Hypothalamus (tissue), 51 donors: ENCODE measurements at places on chromosomes 3 and 15.

GRCh38 chr3:122019493-122019892 is 2.6 kb downstream of the ILDR1 start:
- no peak for DNase-seq

DNA sequence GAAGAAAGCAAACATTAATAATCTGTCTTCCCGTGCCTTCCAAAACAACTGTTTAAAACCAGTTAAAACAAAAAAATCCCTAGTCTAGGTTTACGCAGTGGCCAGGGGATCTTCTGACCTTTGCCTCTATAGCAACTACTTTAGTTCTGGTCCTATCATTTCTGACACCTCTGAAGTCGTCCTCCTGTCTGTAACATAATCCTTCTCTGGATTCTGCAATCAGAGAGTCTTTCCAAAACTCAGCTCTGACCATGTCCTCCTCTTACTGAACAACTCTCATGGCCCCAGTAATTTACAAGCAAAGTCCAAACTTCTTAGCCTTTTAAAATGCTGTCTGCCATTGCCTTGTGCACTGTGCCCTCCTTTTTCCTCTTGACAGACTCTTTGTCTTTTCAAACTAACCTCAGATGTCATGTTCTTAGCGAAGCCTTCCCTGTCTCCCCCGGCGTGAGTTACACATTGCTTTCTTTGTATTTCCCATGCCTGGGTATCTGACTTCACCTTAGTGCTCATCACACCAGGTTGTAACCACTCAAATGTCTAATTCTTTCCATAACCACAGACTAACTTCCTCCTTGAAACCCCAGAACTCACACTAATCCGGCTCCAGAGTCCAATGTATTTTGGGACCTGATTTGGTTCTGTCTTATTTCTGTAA is 105.2 kb upstream of the BNIP2 start:
- DNase-seq, result no peak

- no peak for DNase-seq
Observed at GRCh38 chr3:152272771-152273242, 4.1 kb downstream of the MBNL1 start.

DNA sequence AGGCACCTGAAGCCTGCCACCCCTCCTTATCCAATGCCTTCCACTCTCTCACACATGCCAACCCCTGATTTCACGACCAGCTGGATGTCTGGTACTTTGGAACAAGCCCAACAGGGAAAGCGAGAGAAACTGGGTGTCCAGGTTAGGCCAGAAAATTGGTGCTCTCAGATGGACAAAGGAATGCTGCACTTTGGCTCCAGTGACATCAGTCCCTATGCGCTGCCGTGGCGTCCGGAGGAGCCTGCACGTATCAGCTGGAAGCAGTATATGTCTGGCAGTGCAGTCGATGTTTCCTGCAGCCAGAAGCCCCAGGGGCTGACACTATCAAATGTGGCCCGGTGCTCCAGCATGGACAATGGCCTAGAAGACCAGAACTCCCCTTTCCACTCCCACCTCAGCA is 45.2 kb downstream of the CDAN1 start:
- DNase-seq, result no peak

DNA sequence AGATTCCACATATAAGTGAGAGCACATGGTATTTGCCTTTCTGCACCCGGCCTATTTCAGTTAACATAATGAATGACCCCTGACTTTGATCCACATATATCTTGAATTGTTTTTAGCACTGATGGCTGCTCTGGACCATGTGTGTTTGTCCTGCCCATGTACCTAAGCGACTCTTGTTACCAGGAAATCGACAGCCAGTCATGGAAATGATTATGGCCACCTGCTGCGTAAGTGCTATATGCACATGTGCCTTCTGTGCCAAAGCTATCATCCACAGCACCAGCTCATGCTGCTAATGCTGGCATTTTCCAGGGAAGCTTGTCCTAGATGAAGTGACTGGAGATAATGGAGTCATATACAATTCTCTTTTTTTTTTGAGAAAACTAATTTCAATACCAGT is 103.7 kb downstream of the PEX5L start:
- no peak for DNase-seq

- peak; percentile 61 for DNase-seq
Observed at GRCh38 chr3:37855363-37855970, 6.2 kb upstream of the CTDSPL start.

GRCh38 chr3:73080216-73080966 is 18.9 kb downstream of the EBLN2 start:
- DNase-seq, result no peak

DNA sequence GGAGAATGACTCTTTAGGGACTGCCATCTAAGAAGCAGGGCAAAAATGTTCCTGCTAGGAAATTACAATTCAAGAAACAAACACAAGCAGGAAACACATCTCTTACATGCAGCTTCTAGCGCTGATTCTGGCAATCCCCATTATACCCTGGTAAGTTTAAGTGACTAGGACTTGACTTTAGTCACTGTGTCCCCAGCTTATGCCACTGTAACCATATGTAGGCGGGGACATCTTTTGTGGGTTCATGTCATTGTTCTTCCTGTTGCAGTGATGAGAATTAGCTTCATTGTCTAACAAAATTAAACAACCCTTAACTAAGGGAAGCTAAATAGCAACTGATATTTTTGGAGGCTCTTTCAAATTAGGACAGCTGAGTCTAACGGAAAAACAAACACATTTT is 17.9 kb upstream of the FAM81A start:
- no peak for DNase-seq

DNA sequence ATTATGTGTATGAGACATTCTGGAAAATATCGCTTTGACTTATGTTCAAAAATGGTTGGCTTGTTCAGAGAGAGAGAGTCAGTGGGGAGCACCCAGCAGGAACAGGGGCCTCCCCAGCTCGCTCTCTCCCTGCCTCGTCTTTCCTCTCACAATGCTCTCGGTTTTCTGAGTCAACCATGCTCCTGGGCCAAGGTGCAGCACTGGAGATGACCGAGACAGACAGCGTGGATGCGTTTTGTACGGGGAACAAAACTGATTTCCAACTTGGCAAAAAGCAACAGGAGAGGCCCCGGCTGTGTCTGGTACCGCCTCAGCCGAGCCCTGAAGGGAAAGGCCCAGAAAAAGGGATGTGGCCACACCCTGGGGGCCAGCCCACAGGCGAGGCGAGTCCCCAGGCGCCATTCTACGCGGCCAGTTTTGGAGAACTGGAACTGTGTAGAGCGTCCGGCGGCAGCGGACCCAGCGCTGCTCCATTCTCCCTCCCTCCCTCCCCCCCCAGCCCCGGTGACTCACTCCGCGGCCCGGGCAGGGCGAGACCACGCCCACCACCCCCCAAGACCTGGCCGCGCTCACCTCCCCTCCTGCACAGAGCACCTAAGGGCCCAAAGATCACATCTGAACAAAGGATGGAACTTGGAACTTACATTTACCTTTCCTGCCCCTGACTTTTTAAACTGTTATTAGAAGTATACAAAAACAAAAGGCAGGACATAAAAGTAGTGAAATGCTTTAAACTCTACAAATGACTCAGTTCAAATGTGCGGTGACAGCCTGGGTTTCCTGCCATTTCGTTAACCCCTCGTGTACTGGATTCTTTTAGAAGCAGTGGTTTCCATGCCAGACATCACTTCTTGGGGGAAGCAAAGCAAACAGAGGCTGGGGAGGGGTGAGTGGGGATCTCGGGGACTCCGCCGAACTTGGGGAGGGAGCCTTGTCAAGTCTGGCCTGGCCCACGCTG is 12.7 kb downstream of the ATP10A start:
- no peak for DNase-seq

- DNase-seq, result no peak
Observed at GRCh38 chr15:86885616-86886015, 805.9 kb downstream of the AGBL1 start.

- no peak for DNase-seq
Observed at GRCh38 chr3:155244216-155244615, 49.3 kb downstream of the STRIT1 start.

DNA sequence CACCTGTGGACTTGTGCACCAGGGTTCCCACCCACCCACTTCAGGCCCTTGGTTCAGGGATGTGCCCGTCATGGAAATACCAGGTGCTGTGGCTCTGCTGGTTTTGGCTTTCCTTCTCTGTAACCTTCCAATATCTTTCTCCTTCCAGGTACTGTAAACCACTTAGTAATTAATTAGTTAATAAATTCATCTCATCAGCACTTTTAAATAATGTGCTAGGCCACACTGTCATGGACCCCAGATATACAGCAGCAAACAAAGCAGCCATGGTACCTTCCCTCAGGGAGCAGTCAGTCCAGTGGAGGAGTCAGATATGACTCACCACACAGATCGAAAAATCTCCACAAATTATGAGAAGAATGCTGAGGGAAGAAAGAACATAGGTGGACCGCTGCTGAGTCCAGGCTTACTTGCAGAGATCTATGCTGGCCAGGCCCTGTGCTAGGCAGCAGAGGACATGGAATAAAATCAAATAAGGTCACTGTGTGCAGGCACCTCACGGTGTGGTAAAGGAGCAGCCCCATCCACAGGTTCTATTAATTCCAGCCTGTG is 6.8 kb upstream of the GATA2 start:
- DNase-seq, result no peak

GRCh38 chr3:42174679-42175385 is 83.7 kb downstream of the TRAK1 start:
- DNase-seq, result no peak

- no peak for DNase-seq
Observed at GRCh38 chr3:69742391-69742790, 3.1 kb downstream of the MITF start.

DNA sequence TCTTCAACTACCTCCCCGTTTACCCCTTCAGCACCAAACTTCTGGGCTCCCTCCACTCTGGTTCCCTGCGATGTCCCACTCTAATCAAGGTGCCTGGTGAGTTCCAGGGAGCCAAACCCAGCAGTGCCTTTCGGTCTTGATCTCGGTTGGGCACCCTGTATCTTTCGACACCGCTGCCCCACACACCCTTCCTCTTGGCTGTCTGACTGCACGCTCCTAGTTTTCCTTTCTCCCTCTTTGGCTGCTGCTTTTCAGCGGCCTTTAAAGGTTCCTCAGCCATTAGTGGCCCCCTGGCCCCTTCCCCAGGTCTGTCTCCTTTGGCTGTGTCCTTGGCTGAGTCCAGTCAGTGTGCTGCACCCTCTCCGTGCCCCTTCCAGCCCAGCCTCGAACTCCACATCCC is 784 bp downstream of the TTLL3 start:
- DNase-seq, result no peak

DNA sequence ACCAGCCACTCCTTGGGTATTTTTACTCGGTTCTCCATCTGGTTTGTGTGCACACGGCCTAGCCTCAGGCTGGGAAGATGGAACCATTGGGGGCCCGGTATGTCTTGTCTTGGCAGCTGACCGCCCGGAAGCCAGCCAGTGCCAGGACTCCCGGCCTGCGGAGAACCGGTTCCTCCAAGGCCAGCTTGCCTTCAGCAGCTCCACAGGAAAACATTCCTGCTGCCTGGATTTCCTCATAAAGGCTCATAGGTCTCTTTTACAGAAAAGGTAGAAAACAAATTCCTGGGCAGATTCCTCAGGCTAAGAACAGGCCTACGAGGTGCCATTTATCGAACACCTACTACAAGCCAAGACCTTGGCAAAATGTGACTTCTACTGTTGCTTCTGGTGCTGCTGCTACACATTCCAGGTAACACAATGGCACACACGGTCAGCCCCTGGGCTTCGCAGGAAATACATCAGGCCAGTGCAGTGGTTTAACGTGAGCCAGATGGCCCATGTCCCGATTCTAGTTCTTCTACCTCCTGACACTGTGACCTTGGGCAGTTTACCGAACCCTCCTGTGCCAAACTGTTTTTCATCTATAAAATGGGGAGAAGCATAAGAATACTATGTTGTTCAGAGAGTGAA is 141.8 kb downstream of the OPA1 start:
- DNase-seq, result no peak

DNA sequence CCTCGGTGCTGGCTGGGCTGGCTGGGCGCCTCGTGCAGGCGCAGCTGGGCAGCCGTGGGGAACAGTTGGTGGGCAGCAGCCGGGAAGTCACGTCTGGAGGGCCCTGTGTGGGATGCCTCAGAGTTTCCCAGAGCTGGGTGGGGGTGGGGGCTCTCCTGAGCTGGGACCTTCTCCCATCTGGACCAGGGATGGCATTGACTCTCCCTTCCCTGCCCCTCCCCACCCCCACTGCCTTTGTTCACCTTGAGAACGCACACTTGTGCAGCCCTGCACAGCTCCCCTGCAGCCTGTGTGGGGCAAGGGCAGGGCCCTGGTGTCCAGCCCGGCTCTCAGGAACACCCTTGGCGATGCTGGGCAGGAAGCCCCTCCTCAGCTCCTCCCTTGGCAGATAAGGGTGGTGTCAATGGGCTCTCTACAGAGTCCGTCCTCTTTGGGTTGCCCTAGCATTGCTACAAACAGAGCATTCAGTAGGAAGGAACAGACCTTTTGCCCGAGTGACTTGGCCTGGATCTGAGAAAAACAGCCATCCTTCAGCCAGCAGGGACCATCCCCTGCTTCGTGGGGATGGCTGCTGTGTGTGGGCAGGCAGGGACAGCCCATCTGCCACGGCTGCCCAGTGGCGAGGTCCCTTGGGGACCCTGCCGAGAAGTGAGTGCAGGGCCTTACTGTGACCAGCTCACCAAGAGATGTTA is 25.5 kb upstream of the KLF13 start:
- no peak for DNase-seq

- DNase-seq, result no peak
Observed at GRCh38 chr15:26758079-26758478, 14.8 kb downstream of the GABRB3 start.

DNA sequence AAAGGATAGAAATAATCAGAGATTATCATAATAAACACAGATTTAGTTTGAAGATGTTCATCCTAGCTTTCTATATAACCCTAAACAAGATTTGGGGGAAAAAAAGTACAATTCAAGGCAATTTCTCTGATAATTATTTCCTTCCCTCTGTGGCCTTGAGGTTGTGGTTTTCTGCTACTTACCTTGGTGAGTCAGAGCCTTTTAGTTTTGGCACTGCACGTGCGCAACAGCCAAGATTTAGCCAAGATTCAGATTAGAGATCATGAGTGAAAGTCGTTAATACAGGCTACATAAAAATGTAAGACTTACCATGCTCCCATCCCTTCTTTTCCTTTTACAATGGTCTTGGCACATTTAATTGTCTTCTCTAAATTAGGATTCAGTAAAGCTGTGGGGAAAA is 6.7 kb downstream of the LYZL4 start:
- no peak for DNase-seq

DNA sequence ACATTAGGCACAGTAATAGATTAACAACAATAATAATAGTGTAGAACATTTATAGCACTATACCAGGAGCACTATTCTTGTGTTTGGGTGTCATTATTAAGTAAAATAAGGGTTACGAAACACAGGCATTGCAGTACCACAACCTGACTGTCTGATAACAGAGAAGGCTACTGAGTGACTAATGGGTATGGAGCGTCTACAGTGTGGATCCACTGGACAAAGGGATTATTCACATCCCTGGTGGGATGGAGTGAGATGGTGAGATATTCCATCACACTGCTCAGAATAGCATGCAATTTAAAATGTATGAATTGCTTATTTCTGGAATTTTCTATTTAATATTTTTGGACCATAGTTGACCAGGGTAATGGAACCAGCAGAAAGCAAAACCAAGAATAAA is 18.2 kb downstream of the MINDY4B start:
- no peak for DNase-seq
